ENCODE measurements at places on chromosomes 2 and 18.
A peak's percentile ranks its signal among the peaks of the same experiment; 100 is the strongest.

DNA sequence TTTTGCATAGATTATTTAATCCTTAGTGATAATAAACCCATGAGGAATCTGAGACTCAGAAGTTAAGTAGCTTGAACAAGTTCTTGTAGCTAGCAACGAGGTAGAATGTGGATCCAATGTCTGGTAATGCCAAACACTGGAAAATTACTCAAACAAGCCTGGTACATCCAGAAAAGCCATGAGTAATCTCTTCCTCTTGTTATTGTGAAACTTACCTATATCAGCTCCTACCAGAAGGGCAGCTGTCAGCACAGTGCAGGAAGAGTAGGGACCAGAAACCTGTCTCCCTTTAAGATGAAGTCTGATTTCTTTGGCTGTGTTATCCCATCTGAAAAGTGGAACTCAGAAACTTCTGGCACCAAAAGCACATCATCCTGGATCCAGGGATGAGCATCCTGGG is 7.7 kb upstream of the SERPINB8 start:
- no peak for DNase-seq

- no peak for DNase-seq
Observed at GRCh38 chr2:21253311-21254027, 129.7 kb downstream of the TDRD15 start.

DNA sequence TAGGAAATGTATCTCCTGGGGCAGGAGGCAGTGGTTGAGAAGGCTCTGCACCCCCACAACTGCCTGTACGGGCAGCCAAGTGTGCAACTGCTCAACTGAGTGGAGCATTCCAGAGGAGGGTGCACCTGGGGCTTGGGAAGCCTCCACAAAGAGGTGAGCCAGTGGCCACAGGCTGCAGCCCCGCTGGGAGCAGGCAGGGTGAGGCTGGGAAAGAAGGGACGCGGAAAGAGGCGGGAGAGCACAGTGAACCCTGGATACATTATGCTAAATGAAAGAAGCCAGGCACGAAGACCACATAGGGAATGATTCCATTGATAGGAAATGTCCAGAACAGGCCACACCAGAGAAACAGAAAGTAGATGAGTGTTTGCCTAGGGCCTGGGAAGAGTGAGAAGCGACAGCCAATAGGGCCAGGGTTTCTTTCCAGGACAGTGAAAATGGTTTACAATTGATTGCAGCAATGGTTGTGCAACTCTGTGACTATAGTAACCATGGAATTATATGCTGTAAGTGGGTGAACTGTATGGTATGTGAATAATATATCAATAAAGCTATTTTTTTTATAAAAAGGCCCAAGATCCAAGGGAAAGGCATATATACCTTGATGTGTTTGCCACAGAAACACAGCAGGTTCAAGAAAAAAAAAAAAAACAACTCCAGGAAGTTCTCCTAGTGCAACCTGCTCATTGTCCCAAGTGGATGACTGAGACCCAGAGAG is 82.4 kb downstream of the DDX1 start:
- DNase-seq, result no peak

DNA sequence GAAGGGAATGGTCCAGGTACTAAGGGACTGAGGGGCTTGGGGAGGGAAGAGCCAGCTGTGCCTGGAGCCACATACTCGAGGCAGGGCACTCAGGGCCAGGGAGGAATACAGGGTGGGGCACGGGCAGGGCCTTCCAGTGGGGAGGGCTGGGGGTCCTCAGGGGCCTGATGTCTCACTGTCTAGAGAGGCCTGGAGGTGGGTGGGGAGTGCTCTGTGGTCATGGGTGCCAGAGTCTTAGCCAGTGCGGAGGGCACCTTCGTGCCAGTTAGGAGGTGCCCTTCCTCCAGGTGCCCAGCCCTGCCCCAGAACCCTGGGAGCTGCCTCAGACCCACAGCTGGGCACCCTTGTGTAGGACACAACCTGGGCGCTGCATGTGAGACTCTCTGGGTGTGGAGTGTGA is 81.2 kb downstream of the SMAD7 start:
- peak; percentile 5 for DNase-seq

- DNase-seq, result no peak
Observed at GRCh38 chr2:119480718-119481142, 43.6 kb downstream of the SCTR start.

DNA sequence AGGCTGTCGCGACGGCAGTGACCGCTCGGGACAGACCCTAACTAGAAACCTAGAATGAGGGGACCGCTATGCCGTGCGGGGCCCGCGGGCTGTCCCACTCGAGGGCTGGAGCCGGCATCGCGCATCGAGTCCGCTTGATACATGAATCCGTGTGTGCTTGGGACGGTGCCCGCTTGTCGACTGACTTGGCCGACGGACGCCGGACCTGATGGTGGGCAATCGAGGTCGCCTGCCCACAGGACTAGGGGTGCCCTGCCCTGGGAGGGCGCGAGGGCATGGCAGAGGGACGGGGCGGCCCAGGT is 749 bp upstream of the PTMA start:
- peak; percentile 66 for DNase-seq

GRCh38 chr2:70715071-70715985 is 52.7 kb downstream of the ADD2 start:
- DNase-seq, result no peak

DNA sequence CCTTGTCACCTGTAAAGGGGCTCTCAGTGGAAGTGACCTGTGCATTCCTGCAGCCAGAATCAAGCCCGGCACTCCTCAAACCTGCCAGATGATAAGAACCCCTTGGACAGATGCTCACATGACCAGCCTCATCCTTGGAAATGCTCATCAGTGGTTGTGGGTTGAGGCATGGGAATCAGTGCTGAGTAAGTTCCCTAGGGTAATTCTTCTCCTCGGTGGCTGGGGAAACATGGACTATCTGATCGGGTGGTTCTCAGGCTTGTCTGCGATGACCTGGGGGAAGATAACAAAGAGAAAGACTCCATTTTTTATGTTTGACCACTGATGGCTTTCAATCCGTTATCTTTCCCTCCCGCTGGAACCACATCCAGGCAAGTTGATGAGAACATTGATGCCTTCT is 84.0 kb downstream of the SPP2 start:
- no peak for DNase-seq

All from glutamatergic neuron (in vitro differentiated cells).